ENCODE measurements at places on chromosomes 11 and 22.

GRCh38 chr22:28009272-28009827, 90.3 kb upstream of the PITPNB start:
- DNase-seq: no peak

- DNase-seq: no peak
Observed at GRCh38 chr22:50143096-50143495, 27.4 kb upstream of the PANX2 start.

GRCh38 chr22:43114958-43115357, 4.4 kb downstream of the BIK start:
- DNase-seq: no peak

DNA sequence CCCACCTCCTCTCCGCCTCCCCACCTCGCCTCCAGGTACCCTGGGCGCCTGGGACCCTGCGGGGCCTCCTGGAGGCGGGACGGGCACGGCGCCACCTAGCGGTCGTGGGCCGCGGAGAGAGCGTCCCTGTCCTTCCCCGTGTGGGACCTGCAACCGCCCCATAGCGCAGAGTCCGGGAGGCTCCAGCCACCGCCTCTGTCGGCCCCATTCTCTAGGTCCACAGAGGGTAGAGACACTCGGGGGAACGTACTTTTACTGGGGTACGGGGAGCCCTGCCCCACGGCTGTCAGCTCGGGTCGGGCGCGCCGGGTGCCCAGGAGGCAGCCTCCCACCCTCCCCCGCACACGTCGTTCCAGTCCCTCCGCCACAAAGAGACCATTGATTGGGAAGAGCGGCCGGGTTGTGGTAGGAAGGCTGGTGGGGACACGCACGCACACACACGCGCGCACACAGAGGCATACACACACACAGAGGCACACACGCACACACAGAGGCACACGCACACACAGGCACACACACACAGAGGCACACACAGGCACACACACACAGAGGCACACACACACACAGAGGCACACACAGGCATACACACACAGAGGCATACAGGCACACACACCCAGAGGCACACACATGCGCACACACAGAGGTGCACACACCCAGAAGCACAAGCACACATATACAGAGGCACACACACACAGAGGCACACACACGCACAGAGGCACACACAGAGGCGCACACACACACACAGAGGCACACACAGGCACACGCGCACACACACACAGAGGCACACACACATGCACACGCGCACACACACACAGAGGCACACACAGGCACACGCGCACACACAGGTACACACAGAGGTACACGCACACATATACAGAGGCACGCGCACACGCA, 12.6 kb upstream of the NECTIN1 start:
- no peak for DNase-seq

- DNase-seq: no peak
Observed at GRCh38 chr11:131118247-131118646, 202.0 kb upstream of the SNX19 start.

- DNase-seq: no peak
Observed at GRCh38 chr11:99349151-99349673, 328.5 kb downstream of the CNTN5 start.
